ENCODE measurements at places on chromosomes 5 and 9.

DNA sequence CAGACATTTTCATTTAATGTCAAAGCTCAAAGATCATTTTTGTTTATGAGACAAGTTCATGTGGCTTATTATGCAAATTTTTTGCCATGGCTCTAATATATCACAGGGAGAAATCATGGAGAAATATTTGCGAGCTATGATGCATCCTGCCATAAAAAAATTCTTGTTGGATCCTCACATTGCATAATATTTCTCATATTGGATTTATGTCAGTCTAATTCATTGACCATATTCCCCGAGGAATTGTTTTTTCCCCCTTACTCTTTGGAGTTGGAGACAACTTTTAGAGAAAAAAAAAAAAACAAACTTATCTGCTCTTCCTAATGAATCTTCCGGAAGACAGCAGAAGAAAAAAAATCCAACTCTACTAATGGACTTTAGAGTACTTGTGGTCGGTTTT lies 4.3 kb downstream of the ZNF462 start:
- DNase-seq, result no peak

DNA sequence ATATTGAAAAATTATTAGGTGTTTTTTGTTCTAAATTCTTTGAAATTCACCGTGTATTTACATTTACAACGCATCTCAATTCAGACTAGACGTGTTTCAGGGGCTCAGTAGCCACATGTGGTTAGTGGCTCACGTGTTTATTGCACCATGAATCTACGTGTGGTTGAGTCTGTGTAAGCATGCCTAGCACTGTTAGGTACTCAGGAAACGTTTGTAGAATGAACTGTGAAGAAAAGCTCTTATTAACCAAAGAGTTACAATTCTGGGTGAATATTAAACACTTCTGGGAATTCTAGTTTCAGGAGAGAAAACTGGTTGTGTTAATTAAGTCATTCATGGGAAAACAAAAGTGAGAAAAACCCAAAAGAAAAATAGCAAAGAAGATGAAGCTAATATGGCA lies 117.5 kb upstream of the CDH6 start:
- DNase-seq, result no peak

- DNase-seq, result no peak
These were observed 20.7 kb upstream of the PLAC8L1 start for GRCh38 chr5:146126068-146126467.

GRCh38 chr9:89134709-89135108 lies 43.9 kb downstream of the SHC3 start:
- DNase-seq, result no peak

DNA sequence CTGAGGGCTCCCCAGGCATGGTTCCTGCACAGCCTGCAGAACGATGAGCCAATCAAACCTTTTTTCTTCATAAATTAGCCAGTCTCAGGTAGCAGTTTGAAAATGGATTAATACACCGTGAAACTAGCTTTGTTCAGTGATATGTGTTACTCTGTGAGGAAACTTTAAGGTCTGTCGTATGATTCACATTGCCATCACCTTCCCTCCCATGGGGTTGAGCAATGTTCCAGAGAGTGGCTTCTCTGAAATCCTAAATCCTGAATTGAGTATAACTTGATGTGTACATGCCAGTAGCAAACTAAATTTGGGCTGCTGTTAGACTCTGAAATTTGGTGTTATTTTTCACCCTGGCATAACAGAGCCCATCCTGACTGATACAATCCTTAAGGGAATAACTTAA lies 866.4 kb upstream of the C9orf72 start:
- no peak for DNase-seq
